ENCODE measurements at places on chromosomes 2 and 18.
A peak's percentile ranks its signal among the peaks of the same experiment; 100 is the strongest.

GRCh38 chr2:83596592-83597282 lies 862.3 kb downstream of the SUCLG1 start:
- DNase-seq = peak; percentile 4

DNA sequence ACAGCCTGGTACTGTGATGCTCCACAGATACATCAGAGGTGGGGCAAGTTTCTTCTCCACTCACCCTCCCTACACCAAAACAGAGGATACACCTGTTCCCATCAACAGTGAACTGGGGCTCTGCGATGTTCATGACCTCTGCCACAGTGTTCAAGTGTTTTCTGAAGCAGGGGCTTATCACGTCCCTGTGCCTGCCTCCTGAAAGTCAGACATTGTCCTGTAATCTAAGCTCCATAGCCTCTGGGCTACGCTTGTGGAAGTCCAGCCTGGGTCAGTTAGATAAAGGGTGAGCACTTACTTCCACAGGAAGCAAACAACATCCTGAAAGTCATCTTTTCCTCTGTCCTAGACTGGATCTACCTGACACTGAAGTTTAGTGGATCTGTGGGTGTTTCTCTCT lies 20.2 kb upstream of the MRO start:
- no peak for DNase-seq

DNA sequence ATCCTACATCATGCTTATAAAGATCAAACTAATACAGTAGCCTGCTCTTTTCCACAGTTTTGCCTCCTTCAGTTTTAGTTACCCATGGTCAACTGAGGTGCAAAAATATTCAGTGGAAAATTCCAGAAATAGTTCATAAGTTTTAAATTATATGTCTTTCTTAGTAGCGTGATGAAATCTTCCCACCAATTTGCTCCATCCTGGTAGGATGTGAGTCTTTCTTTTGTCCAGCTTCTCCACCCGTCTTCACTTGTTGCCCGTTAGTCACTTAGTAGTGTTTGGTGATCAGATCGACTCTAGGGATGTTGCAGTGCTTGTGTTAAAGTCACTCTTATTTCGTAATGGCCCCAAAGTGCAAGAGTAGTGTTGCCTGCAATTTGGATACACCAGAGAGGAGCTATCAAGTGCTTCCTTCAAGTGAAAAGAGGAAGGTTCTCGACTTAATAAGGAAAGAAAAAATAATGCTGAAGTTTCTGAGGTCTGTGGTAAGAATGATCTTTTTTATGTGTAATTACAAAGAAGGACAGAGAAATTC lies 57.0 kb downstream of the CEP192 start:
- DNase-seq = no peak

DNA sequence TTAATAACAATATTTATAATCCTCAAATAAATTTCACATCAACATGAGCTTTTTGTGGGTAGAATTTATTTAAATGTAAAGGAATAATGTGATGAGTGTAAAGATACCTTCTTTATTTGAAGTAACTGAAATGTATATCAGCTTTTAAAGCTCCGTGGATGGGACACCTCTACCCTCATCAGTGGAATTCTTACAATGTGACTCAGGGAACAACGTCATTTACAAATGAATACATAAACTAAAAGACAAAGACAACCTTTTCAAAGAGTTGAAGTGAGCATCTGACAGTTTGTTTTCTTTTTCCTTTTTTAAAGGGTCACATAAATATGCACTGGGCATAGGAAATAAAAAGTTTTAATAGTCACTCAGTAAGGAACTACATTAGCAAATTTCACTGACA lies 1127.0 kb upstream of the CRIM1 start:
- no peak for DNase-seq

DNA sequence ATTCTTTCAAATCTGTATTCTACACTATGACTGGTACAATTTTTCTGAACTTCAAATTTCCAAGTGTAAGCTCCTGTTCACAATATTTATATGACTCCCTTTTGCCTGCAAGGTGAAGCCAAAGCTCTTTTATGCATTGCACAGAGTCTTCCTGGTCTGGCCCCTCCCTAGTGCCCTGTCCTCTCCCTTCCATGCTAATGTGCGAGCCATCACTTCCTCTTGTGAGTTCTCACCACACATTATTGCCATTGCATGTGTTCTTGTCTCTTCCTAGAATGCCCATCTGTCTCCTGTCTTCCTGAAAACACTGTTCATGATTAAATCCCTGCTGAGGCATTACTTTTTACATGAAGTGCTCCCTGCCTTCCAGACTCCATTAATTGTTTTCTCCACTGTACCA lies 169.9 kb downstream of the MC4R start:
- no peak for DNase-seq

DNA sequence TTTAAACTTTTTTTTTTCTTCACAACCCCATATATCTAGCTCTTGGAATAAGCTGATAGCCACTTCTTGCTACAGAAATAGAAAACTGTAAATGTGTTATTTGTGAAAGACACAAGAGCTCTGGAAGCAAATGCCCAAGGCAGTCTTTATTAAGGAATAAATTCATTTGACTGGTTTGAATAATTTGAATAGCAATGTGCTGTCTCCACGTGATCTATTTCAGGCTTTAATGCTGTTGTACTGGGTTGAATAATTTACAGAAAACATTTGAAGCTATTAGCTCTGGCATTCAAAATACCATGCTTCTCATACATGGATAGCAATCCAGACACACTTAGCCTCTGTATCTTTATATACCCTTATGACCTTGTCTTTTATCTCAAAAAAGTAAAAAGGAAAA lies 366.7 kb upstream of the KCNJ3 start:
- no peak for DNase-seq

DNA sequence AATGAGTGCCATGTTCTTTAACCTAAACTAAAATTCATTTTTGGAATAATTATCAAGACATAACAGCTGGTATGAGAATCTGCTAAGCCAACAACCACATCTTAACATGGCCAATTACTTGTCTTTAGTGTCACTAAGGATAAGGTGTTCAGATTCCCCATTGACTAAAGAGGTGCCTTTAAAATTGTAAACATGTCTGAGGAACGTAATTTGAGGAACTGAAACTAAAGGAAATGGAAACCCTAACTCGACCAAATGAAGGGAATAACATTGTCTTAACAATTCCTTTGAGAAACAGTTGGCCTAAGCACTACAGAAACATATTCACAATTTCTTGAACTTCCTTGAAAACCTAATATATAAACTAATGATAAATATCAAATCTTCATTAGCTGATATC lies 355.4 kb upstream of the GULP1 start:
- DNase-seq = no peak

- no peak for DNase-seq
These were observed 70.8 kb upstream of the CTAGE1 start for GRCh38 chr18:22488554-22488953.

GRCh38 chr18:77113361-77114151 lies 19.0 kb downstream of the MBP start:
- DNase-seq = no peak

- peak; percentile 79 for DNase-seq
These were observed 78.0 kb downstream of the CRIM1 start for GRCh38 chr2:36433311-36434217.

GRCh38 chr2:74027496-74027895 lies 42.8 kb downstream of the TET3 start:
- no peak for DNase-seq

DNA sequence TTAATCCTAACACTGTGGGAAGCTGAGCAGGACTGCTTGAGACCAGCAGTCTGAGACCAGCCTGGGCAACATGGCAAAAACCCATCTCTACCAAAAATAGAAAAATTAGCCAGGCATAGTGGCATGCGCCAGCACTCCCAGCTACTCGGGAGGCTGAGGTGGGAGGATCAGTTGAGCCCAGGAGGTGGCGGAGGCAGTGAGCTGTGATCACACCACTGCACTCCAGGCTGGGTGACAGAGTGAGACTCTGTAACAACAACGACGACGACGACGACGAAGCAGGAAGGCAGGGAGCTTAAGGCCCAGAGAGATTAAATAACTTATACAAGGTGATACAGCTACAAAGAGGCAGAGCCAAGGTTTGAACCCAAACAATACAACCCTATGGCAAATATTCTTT lies 37.3 kb downstream of the CFAP36 start:
- DNase-seq = no peak

DNA sequence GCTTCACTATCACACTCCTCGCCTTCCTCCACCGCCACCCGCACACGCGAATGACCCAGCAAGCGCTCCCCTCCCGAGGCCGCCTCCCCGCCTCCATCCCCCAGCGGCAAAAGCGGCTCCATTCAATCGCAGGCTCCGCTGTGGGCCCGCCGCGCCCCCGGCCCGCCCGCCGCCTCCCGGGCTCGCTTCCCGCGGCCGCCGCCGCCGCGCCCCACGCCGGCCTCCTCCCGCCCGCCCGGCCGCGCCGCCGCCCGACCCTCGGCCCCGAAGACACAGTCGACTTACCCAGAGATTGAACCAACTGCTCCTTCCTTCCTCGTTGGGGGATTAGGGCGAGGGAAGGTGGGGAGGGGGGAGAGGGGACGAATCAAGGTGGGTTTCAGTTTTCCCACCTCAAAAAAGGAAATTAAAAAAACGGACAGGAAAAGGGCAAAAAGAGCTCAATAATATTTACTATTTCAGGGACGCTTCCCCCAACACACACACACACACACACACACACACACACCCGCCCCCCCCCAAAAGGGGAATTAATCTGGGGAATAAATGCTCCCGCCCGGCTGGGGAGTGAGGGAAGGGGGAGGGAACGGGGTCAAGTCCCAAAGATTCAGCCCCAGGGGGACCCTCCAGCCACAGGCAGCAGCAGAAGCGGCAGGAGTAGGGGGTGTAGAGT lies 743 bp downstream of the XPO1 start:
- no peak for DNase-seq

DNA sequence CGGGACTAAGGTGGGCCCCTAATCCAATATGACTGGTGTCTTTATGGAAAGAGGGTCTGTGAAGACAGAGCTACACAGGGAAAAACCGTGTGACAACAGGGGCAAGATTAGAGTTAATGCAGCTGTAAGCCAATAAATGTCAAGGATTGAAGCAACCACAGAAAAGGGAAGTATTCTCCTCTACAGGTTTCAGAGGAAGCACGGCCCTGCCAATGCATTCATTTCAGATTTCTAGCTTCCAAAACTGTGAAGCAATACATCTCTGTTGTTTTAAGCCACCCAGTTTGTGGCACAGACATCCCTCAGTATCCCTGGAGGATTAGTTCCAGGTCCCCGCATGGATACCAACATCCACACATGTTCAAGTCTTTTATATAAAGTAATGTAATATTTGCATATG lies 48.8 kb downstream of the SPP2 start:
- DNase-seq = no peak

DNA sequence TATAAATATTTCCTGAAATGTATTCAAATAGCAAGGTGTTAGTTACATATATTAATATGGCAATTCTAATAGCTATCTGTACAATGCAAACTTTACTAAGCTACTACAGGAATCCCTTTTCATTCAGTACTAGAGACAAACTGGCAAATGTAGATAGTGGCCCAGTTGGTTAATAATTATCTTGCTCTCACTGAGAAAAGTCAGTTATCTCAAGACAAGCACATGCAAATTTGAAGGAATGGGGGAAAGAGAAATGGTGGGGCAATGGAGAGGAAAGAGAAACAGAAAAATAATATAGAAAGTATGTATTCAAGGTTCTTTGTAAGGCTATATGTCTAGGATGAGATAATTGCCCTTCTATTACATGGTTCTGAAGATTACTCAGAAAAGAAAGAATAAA lies 280.0 kb downstream of the FIGN start:
- no peak for DNase-seq

DNA sequence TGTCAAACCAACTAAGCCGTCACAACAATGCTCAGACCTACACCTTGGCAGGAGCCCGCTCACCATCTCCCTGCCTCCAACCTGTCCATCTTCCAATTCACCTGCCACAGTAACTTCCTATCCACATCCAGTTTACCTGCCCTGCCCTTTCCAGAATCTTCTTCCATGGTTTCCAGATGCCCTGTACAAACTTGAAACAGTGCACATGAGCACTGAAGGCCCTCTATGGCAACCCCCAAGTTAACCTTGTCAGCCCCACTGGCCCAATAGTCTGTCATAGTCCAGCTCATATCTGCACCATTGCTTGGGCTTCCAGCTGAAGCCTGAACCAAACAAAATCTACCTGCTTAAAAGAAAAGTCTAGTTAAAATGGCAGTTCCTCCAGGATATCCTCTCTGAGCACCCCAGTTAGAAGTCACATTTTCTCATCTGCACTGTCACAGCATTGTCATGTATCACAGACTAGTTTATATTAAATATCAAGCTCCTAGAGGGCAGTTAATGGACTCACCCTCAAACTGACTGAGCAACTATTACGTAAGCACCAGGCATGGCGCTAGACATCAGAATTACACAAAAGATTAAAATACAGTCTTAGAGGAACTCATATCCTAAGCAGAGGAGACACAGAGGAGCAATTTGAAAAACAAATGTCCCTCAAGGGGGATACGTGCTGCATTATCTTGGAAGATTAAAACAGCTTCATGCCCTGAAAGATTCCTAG lies 11.6 kb downstream of the NFE2L2 start:
- no peak for DNase-seq

Data from EL (cell line).